ENCODE measurements at places on chromosomes 4 and X. TPM values are rescaled to one million over a fixed set of nuclear protein-coding genes. Genes with fewer than 3 reads are reported as not detected.

The LONRF3 gene
- total RNA-seq = 3.1 TPM

The MSMO1 gene
- total RNA-seq = 54.5 TPM

The SPON2 gene
- total RNA-seq = 1.5 TPM

The ETFDH gene
- total RNA-seq = 22.2 TPM

The DKK2 gene
- total RNA-seq = not detected

The ARX gene
- total RNA-seq = 0.22 TPM

The PNMA5 gene
- total RNA-seq = not detected

The ARMCX5 gene
- total RNA-seq = 11.7 TPM
